BE2C (cell line): ENCODE measurements at places on chromosomes 11 and 22.

GRCh38 chr22:20615021-20615420 is 107.6 kb downstream of the MED15 start:
- DNase-seq, result no peak

- DNase-seq, result no peak
These were observed 537.7 kb downstream of the BUD13 start for GRCh38 chr11:116234989-116235568.

DNA sequence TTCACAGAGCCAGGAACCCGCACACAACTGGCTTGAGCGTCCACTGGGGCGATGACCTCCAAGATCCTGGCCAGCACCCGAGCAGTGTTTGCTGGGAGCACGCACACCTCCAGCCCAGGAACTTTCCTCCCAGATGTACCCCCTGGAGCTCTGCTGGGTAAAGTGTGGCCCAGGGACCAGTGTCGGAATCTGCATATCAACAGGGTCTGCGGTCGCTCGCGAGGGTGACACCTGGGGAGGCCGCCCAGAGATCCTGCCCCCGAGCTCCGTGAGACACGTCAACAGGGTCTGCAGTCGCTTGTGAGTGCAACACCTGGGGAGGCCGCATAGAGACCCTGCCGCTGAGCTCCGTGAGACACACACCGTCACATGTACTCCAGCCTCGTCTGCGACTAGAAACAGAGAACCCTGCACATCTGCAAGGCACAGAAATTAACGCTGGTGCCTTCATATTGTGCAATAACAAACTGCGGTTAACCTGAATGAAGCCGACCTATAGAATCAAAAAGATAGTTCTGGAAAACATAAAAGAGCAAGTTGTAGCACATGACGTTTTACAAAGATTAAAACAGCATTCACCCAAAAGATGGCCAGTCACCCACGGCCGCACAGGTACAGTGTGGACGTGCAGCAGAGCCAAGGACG is 172.4 kb downstream of the BRD1 start:
- DNase-seq, result no peak

DNA sequence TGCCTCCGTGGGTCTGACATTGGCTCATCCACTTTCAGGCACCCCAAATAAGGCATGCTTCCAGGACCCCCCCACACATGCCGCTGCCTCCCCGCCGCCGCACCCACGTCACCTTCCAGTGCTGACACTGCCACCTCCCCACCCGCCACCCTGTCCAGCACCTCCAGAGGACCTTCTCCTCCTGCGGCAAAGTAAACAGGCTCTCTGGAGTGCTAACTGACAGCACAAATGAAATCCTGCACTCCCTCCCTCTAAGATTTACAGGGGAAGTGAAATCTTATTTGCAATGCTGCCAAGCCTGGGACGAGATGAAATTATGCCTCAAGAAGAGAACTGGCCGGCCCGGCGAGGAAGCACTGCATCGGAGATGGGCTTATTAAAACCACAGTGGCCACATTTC is 35.3 kb downstream of the MACROD1 start:
- DNase-seq, result no peak

DNA sequence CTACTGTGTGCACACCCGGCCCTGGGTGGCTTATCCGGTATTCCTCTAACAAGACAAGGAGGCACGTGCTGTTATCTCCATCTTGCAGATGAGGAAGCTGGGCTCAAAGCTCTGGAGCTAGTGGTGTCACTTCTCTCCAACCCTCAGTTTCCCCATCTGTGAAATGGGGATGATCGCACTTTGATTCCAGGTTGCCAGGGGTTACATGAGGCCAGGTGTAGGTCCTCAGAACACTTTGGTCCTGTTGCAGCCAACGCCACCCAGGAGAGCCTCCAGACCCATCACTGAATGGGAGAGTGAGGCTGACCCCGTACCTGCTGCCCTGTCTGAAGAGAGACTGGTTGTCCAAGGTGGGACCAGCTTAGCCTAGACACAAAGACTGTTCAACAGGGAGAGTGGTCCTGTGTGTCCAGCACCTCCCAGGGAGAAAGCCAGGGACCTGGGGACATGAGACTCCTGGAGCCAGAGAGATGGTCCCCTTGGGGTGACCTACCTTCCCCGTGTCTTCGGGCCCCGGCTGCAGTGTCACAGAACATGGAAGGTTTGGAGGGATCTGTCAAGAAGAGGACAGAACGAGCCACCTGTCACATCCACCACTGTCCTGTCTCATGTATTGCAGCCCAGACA is 41.0 kb downstream of the TPBGL start:
- no peak for DNase-seq

- DNase-seq, result no peak
These were observed 828.0 kb downstream of the DLG2 start for GRCh38 chr11:84799112-84799511.
